ENCODE measurements at places on chromosomes 2 and 18. TPM values are rescaled to one million over a fixed set of nuclear protein-coding genes. Genes with fewer than 3 reads are reported as not detected.

Gene ZNF892
- total RNA-seq: 3.6 TPM

Gene MAP3K19
- not detected for total RNA-seq

Gene CDH2
- 0.71 TPM for total RNA-seq

Gene ATG16L1
- 20.5 TPM for total RNA-seq

Gene CYP1B1
- 113 TPM for total RNA-seq

Gene CFAP65
- total RNA-seq: not detected

Gene CROCC2
- not detected for total RNA-seq
